Activated CD8-positive, alpha-beta memory T cell treated with anti-CD3 and anti-CD28 coated beads for 24 hours (primary cell): ENCODE measurements at places on chromosomes 16 and 17.
A peak's percentile ranks its signal among the peaks of the same experiment; 100 is the strongest.

DNA sequence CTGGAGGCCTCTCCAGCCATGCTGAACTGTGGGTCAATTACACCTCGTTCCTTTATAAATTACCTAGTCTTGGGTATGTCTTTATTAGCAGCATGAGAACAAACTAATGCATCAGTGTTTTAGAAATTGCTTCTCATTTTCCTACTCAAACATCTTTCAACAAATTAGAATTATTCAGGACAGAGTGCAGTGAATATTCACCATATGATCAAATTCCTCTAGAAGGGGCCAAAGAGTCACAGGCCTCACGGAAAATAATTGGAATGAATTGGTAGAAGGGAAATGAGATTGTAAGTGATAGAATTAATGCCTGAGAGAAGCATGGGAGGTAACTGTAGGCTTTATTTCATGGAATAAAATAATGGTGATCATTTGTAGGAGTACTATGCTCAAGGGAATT is 50.5 kb upstream of the CDH11 start:
- DNase-seq, result no peak

GRCh38 chr16:85395913-85396878 is 216.9 kb upstream of the GSE1 start:
- DNase-seq, result peak; percentile 46

DNA sequence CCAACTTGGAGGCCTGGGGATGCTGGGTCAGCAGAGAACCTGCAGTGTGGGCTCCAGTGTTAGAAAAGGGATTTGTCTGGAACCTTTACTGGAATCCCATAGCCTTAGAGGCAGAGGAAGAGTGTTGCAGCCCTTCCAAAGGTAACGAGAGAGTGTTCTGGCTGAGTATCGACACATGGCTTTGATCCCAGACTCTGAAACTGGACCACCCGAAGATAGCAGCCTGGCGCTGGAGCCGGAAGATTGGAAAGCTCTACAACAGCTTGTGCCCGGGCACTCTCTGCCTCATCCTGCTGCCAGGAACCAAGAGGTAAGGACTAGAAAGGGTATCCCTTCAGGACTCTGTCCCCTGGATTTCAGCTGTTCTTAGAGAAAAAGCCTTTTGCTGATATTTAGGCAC is 39.7 kb downstream of the REXO5 start:
- no peak for DNase-seq

- DNase-seq, result no peak
Measured at GRCh38 chr17:51815097-51815496, 343.4 kb downstream of the CA10 start.

GRCh38 chr16:65861131-65861731 is 505.3 kb upstream of the CDH5 start:
- no peak for DNase-seq

- no peak for DNase-seq
Measured at GRCh38 chr17:82325286-82326180, 8.0 kb downstream of the SECTM1 start.

- peak; percentile 42 for DNase-seq
Measured at GRCh38 chr17:66716236-66717026, 118.5 kb upstream of the CACNG5 start.

DNA sequence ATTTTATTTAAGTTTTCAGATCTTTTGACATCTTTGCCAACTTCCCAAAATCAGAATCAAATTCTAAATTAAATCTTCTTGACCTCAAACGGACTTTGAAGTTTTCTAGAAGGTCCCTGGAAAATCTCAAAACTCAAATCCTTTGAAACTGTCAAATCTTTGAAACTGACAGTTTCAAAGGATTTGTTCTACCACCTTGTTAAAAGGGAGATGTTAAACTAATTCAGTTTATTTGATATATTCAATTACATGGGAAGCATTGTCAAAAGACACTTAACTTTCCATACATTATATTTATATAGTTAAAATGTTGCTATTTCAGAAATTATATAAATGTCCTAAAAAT is 3.4 kb upstream of the DPEP1 start:
- no peak for DNase-seq

- DNase-seq, result no peak
Measured at GRCh38 chr16:61957075-61957855, 79.0 kb downstream of the CDH8 start.

GRCh38 chr17:49496183-49496866 is 1.2 kb downstream of the NGFR start:
- DNase-seq, result peak; percentile 94

- DNase-seq, result no peak
Measured at GRCh38 chr16:1449201-1449788, 4.9 kb upstream of the CCDC154 start.

DNA sequence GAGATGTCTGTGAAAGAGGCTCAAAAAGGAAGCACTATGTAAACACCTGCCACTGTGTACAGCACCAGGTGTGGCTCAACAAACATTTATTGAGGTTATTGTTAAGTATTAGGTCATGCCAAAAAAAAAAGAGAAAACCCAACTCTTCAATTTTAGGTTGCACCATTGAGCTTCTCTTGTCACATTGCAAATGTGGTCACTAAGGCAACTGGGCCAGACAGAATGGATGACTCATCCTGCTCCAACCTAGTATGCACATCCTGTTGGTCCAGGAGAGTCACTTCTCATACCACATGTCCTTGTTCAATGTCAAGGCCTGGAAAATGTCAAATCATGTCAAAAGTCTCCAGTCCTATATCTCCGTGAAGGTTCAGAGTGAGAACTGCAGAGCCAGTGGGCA is 25.0 kb downstream of the HOXB1 start:
- no peak for DNase-seq

DNA sequence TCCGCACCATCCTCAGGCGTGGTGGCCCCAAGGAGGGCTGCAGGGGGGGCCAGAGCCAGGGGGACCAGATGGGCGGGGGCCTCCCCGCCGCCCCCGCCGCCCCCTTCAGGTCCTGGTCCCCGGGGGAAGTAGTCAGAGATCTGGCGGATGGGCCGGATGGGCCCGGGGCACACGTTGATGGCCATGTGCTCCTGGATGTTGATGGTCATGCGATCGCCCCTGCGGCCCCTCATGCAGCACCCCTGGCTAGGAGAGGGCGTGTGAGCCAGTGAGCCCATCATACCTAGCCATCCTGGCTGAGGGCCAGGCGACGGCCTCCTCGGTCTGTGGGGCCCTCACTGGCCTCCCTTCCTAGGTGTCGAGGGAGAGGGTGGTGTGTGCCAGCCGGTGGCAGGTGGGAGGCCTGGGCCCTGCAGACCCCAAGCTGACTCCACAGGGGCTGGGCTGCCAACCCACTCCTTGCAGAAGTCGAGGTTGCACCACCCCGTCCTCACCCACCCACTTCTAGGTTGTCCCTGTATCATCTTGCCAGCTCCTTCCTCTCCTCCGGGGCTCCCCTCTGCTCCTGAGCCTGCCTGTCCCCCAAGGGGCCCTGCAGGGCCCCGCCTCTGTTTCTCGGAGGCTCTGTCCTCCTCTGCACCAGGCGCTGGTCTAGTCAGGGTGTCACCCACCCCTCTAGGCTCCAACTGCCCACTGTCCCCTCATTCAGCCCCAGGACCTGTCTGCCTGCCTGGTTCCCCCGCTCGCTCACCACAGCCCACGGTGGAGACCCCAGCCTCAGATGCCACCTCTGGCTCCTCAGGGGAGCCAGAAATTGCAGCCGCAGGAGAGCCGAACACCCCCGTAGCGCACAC is 610 bp downstream of the DOC2A start:
- no peak for DNase-seq

- DNase-seq, result no peak
Measured at GRCh38 chr16:71255721-71256120, 25.2 kb upstream of the HYDIN start.

GRCh38 chr17:61305024-61305423 is 94.6 kb upstream of the TBX2 start:
- no peak for DNase-seq

DNA sequence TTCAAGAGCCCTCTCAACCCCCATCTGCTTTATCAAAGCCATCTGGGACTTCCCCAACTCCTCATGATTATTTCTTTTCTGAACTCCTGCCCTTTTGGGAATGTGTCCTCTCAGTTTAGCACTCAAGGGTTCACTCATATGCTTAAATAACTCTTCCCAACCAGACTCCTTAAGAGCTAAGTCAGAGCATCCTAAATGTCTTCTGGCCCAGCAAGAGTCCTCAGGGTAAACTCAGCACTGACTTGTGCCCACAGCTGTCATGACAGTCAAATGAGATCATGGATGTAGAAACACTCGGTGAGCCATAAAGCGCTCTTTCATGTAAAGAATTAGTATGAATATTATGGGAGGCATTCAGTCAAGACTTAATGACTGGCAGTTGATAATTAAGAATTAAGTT is 85.9 kb downstream of the TEX14 start:
- DNase-seq, result no peak

GRCh38 chr17:14048169-14048568 is 21.1 kb upstream of the COX10 start:
- no peak for DNase-seq

- no peak for DNase-seq
Measured at GRCh38 chr17:50039058-50039457, 16.9 kb upstream of the ITGA3 start.

DNA sequence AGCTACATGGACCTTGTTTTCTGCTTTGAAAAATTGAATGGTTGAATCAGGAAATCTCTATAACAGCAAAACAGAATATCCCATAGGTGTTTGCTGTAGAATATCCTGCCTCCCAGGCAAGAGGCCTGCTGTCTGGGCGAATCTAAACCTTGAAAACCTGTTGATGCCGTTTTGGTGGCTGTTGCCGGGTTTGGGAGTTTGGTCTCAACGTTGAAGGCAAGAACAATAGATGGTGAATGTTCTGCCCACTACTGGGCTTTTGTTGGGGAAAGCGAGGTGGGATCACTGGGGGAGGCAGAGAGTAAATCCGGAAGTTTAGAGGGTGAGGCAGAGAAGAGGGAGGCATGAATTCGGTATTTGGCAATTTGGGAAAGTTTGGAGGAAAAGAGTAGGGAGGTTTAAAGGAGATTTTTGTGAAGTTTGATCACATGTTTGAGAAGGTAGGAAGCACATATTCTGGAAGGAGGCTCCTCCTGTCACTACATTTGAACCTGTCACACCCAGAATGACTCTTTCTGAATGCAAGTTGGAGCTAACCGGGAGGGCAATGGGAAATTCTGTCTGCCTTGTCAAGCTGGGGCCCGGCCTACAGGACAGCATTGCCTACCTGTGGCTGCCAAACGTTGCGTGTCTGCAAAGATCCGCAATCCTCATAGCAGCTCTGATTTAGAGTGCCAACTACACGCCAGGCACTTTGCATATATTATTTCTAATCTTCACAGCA is 46.5 kb downstream of the GPRC5B start:
- no peak for DNase-seq
